ENCODE measurements at places on chromosomes 3 and 15.

DNA sequence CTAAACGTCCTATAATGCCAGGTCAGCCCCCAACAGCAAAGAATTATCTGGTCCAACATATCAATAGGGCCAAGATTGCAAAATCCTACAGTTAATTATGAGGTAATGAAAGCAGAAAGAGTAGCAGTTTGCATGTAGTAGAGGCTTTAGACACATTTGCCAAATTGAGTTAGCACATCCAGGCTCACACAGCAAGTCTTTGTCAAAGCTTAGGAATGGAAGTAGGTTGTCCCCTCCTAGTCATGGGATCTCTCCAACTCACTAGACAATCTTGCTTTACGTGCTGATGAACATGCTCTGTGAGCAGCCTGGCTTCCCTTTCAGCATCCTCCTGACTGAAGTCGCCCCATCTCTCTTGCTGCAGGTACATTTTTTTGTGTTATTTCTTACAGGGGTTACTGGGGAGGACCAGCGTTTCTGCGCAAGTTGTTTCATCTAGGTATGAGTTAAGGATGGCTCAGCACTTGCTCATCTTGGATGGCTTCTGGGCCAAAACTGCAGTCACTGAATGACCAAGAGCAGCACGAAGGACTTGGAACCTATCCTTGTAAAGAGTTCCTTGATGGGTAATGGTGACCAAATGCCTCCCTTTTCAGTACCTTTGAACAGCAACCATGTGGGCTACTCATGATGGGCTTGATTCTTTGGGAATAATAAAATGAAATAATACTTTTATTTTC lies 55.9 kb downstream of the SQOR start:
- DNase-seq: no peak

DNA sequence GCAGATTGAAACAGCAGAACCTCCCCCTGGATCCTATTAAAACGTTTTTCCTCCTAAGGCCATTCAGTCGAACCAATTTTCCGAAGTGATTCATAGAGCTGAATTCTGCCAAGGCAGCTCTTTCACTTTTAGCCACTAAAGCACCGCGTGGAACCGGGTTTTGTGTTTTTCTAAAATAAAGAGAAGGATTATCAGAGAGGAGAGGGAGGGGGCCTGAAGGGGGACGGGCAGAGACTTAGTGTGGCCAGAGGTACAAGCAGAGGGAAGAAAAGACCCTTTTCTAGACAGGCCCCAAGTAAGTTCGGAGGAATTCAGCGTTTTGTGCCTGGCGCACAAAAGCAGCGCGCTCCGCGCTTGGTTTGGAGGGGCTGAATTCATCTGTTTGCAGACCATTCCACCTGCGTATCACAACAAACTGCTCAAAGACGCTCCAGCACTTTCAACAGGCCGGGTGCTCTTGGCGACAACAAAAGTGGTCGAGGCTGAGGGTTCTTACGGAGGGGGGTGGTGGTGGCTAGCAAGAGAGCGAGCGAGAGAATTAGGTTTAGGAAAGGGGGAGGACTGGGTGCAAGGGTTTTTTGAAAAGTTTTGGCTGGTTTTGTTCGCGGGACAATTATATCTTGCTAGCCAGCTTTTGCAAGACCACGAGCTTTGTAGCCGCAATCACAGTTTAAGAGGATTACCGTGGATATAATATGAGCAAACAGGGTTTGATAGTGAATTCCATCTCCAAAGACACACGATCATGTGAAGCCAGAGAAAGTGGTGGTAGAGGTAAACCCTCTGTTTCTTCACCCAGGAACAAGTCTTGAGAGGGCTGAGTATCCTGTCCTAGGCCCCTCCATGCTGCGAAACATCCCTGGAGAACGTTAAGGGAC lies 1.2 kb upstream of the FEZF2 start:
- DNase-seq: no peak

- DNase-seq: no peak
Measured at GRCh38 chr3:134798681-134799311, 3.7 kb downstream of the EPHB1 start.

DNA sequence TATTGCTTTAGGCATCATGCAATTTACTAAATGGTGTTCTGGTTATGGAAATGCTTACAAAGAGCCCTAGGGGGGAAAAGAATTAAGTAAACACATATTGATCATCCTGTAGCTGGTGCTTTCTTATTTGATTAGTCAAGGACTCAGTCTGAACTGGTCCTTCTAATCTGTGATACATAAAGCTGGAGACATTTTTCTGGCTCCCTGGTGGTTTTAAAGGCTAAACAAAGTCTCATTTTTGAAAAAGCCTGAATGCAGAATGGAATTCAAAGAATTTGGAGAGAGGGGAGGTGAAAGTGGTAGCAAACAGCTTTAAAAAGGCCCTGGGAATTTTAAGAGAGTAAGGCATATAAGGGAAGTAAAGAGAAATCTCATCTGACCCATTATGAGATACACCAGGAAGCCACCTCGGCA lies 149.7 kb downstream of the RBMS3 start:
- no peak for DNase-seq

- no peak for DNase-seq
Measured at GRCh38 chr3:195365371-195365770, 77.4 kb downstream of the ACAP2 start.

- DNase-seq: no peak
Measured at GRCh38 chr15:71364117-71364584, 248.9 kb downstream of the THSD4 start.

GRCh38 chr3:116449546-116450350 lies 4.5 kb upstream of the LSAMP start:
- DNase-seq: no peak

GRCh38 chr15:42483677-42484076 lies 7.3 kb downstream of the ZNF106 start:
- no peak for DNase-seq

GRCh38 chr3:50627407-50628051 lies 10.6 kb downstream of the MAPKAPK3 start:
- DNase-seq: no peak

- DNase-seq: no peak
Measured at GRCh38 chr3:146093896-146094295, 67.1 kb downstream of the PLOD2 start.

GRCh38 chr3:119716998-119717397 lies 14.2 kb downstream of the CFAP91 start:
- no peak for DNase-seq

GRCh38 chr15:29050870-29051269 lies 165.1 kb downstream of the APBA2 start:
- no peak for DNase-seq

- DNase-seq: no peak
Measured at GRCh38 chr15:35142578-35142977, 57.5 kb upstream of the NANOGP8 start.

GRCh38 chr3:148600902-148601765 lies 96.6 kb upstream of the AGTR1 start:
- DNase-seq: no peak

- no peak for DNase-seq
Measured at GRCh38 chr15:50229336-50229735, 36.2 kb downstream of the HDC start.

- DNase-seq: no peak
Measured at GRCh38 chr3:65861718-65862117, 177.0 kb downstream of the MAGI1 start.

DNA sequence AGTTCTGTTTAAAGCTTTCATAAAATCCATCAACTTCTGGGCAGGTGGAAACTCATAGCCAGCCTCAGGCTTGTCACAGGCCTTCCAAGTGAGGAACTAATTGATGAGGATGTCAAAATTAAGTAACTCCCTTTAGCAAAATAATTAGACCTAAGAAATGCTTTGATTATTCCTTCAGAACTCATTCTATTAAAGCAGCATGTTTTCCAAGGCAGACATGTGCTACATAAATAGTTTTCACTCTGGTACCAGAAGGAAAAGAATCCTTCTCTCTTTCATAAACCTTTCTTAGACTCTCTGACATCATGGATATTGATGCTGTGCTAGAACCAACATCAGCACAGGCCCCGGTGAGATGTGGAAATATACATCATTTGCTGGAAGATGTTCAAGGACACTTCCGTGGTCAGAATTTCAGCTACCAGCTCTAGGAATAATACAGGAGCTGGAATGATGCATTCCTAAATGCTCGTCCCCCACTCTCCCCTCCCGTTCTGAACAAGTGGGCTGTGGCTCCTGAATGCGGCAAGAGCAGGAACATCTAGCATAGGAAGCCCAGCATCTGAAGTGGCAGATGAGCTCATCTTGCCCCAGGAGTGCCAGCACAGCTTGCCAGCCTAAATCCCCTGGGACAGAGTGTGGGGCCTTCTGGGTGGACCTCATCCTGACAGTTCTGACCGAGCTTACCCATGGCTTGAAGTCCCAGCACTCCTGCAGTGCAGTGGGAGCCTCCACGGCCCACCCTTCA lies 82.4 kb downstream of the WWTR1 start:
- no peak for DNase-seq

GRCh38 chr3:24388159-24388558 lies 106.5 kb downstream of the THRB start:
- no peak for DNase-seq

DNA sequence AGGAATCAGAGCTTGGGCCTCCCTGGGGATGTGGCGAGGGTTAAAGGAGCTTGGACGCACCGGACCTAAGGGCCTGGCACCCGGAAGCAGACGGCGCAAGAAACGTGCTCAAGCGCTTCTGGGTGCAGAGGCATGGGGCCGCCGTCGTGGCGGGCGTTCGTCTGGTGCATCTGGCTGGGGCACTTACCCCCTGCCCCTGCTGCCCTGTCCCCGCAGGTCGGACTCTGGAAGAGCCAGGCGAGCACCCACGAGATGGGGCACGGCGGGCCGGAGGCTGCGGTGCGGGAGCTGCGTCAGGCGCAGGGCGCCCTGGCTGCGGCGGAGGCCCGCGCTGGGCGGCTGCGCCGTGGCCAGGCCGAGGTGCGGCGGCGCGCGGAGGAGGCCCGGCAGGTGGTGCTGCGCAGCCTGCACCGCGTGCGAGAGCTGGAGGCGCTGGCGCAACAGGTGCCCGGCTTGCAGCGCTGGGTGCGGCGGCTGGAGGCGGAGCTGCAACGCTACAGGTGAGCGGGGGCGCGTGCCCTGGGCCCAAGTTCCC lies 2.5 kb downstream of the EFCC1 start:
- DNase-seq: peak; percentile 20

GRCh38 chr3:155184011-155184410 lies 103.9 kb downstream of the MME start:
- DNase-seq: no peak

- no peak for DNase-seq
Measured at GRCh38 chr15:33941279-33942063, 26.8 kb upstream of the CHRM5 start.

DNA sequence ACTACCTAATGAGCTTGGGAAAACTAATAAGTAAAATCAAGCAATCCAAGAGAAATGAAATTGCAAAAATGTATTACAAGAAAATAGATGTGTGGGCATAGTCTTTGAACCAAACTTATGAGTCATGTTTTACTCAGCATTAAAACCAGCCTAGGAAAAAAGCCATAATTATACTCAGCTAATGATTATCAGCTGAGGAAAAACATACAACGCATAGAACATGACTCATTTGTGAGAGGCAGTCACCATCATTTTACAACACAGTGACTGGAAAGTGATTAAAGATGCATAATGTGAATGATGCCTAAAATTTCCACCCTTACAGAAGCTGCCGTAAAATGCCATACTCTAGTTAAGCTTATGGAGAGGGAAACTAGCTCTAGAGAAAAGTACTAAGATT lies 238.0 kb upstream of the EOMES start:
- DNase-seq: no peak

GRCh38 chr3:191314109-191314728 lies 15.0 kb upstream of the CCDC50 start:
- DNase-seq: no peak

GRCh38 chr3:152621967-152622810 lies 212.7 kb upstream of the P2RY1 start:
- DNase-seq: no peak

DNA sequence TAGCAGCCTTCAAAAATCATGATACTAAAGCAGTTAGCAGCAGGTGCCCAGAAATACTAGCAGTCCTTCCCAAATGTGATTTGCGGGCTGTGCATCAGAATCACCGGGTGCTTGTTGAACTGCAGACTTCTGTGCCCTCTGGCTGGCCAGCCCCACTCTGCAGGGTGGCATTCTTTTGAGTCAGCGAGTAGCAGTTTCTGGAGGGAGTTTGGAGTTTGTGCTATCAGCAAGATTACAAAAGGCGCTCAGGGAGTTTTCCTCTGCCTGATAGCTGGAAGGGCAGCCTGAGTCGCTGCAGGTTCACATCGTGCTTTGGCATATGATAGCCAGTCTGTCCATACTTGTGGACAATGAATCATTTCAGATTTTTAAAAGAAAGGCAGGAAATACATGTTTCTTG lies 57.6 kb downstream of the CLDN11 start:
- DNase-seq: no peak

DNA sequence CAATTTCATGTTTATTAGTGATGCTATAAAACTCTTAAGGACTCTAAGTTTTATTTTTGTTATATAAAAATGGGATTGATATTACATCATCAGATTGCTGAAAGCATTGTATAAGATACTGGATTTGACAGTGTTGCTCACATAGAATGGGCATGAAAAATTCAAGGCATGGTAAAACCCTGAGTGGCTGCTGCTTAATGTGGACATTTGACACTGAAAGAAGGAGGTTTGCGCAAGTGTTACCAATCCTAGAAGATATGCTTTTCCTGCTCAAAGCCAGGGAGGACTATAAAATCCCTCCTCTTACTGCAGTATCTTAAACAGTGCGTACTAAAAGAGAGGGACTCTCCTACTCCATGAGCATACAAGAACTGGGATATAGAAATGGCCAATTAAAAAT lies 65.8 kb upstream of the PTX3 start:
- no peak for DNase-seq

DNA sequence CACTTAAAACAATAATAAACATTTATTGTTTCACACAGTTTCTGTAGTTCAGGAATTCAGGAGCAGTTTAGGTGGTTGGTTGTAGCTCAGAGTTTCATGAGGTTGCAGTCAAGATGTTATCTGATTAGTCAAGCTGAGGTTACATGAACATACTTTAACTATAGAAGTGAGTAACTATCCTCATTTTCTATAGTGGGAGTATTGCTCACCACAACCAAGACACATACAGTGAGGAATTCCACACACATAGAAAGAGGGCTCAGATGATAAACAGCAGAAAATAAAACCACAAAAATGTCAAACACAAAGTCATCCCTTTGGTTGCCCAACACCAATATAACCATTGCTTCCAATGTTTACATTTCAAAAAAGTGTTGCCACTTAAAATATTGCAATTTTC lies 13.6 kb downstream of the SCN11A start:
- no peak for DNase-seq

- no peak for DNase-seq
Measured at GRCh38 chr15:77483425-77484140, 62.9 kb downstream of the HMG20A start.

Data from effector memory CD4-positive, alpha-beta T cell (primary cell).